ENCODE measurements at places on chromosomes 6 and 20.

DNA sequence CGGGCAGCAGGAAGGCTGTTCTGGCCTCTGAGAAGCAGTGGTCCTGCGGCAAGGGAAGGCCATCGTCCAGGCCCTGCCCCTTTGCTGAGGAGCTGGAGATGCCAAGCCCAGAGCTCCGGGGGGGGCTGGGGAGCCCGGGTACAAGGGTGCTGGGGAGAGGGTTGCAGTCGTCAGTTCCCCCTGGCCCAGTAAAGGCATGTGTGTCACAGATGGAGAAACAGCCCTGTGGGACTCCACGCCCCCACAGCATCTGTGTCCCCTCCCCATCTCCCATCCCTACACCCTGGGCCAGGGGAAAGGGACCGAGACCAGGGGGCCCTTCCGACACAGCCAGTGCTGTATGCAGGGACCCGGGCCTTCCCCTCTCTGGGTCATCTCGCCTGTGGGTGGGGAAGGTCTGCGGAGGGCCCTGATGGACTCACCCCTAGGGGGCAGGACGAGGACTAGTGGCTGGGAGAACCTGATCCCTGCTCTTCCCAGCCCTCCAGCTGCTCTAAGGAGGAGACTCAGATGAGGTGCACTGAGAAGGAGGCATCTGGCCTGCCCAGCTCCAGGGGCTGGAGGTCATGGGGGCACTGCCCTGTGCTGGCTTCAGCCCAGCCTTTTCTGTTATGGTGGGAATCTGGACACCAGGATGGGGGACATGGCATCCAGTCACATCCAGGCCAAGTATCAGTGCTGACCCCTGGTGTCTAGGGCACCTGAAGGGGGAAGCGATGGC is 609 bp downstream of the MYL9 start:
- no peak for DNase-seq

GRCh38 chr6:35782424-35782823 is 1.6 kb downstream of the CLPSL1 start:
- no peak for DNase-seq

DNA sequence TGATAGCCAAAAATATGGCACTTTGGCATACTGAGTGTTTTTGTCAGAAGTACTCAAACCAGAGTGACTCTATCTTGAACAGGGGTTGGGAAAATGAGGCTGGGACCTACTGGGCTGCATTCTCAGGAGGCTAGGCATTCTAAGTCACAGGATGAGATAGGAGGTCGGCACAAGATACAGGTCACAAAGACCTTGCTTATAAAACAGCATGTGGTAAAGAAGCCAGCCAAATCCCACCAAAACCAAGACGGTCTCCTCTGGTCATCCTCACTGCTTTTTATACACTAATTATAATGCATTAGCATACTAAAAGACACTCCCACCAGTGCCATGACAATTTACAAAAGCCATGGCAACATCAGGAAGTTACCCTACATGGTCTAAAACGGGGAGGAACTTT is 985.1 kb downstream of the HACE1 start:
- DNase-seq: no peak

GRCh38 chr6:46269447-46270229 is 98.9 kb upstream of the ENPP5 start:
- DNase-seq: no peak

- no peak for DNase-seq
Observed at GRCh38 chr6:127538750-127539264, 19.7 kb upstream of the MTCL3 start.

- no peak for DNase-seq
Observed at GRCh38 chr6:54681987-54682386, 164.6 kb upstream of the FAM83B start.

DNA sequence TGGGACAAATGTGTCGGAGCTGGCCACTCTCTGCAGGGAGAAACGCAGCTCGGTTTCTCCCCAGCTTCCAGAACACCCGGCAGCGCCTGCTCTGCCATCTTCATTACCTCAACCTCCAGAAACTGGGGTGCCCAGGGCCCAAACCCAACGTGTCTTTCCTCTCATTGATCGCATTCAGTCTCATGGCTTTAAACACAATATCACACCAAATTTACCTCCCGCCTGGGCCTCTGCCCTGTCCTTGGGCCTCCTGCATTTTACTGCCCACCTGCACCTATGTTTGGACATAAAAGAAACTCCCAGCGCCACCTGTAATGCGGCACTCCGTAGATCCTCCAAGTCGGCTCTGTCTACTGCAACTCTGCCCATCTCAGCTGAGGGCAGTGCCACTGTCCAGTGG is 22.2 kb downstream of the SERPINB6 start:
- no peak for DNase-seq

DNA sequence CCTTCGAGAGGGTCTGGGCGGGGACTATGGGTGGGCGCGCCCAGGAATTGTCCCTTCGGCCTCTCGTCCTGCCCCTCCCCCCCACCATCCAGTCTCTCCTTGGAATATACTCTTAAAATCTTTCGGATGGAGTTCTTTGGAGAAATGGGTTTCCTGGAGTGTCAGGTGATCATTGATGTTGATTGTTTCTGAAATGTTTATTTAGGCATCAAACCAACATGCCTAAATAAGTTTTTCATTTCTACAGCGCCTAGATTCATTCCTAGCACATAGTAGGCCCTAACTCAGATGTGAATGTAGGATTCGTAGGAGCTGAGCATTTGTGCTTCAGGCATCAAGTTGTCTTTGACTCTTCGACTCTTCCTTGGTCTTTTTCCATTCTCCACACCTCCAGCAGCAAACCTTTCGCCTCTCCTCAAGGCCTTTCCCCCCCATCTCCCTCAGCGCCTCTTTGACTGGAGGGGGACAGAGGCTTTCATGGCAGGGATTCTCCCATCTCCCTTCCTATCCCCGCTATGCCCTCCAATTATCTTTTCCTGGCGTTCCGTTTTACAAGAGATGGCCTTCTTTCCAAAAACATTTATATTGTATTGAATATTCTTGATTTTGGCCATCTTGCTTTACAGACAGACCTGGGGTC is 610 bp downstream of the CASP8AP2 start:
- no peak for DNase-seq

GRCh38 chr6:28082939-28083338 is 2.6 kb downstream of the ZNF165 start:
- DNase-seq: no peak

GRCh38 chr6:161085246-161085645 is 93.7 kb downstream of the MAP3K4 start:
- no peak for DNase-seq

Data from CD4-positive, alpha-beta T cell (primary cell).